Astrocyte of the spinal cord (primary cell): ENCODE measurements at places on chromosomes 5 and 9.

- DNase-seq = peak; percentile 48
These were observed 2.0 kb downstream of the BRD3 start for GRCh38 chr9:134065612-134066419.

DNA sequence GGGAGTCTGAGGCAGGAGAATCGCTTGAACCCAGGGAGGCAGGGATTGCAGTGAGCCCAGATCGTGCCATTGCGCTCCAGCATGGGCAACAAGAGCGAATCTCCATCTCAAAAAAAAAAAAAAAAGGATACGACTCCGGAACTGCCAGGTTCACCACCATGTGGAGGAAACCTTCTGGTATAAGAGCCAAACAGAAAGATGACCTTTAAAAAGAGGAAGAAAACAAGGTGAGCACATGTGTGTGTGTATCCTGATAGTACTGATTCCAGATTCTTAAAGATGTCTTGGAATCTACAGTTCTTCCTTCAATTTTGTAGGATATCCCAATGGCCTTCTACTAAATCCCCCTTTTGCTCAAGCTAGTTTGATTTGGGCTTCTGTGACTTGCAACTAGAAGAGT lies 33.7 kb downstream of the FBXO10 start:
- no peak for DNase-seq

DNA sequence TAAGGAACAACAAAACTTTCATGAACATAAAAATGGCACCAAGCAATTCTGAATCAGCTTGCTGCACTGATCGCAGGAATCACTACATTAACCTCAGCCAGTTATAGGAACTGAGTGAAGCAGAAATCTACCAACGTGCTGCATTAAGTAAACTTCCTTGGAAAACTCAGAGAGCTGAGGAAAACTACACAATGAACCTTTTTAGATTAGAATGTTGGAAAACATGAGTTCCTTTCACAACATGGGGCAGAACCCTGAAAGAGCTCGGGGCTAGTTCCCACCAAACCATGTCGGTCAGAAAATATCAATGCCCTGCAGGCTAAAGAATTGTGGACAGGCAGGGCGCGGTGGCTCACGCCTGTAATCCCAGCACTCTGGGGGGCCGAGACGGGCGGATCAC lies 19.4 kb downstream of the ALDH7A1 start:
- no peak for DNase-seq

GRCh38 chr5:119402081-119402480 lies 46.3 kb downstream of the TNFAIP8 start:
- no peak for DNase-seq

DNA sequence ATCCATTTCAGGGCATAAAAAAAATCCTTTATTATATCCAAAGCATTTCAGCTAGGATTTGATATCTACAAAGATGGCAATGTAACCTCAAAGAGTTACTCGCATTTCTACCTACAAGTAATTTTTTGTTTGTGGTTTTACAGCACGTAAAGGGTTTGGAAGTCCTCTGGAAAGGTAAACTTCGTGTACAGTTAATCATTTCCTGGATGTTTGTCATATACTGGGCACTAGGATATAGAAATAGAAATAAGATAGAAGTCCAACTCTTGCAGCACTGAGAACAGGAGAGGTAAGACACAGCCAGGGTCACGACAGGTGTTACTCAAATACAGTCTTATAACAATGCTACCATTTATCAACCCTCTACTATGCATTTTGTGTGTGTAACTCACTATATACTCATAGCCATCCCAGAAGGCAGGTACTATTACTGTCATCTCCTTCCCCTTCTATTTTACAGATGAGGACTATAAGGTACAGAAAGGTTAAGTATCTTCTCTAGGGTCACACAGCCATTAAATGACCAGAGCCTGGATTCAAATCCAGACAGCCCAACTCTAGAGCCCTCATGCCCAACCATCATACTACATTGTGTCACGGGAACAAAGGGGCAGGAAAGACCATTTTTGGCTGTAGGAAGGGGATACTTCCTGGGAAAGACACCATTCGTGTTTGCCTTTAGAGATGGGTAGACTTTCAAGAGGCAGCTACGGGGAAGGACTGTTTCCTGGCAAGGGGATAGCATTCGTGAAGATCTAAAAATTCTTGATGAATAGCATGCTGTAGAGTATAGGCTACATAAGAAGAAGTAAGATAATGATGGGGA lies 19.0 kb downstream of the NDUFA8 start:
- no peak for DNase-seq

DNA sequence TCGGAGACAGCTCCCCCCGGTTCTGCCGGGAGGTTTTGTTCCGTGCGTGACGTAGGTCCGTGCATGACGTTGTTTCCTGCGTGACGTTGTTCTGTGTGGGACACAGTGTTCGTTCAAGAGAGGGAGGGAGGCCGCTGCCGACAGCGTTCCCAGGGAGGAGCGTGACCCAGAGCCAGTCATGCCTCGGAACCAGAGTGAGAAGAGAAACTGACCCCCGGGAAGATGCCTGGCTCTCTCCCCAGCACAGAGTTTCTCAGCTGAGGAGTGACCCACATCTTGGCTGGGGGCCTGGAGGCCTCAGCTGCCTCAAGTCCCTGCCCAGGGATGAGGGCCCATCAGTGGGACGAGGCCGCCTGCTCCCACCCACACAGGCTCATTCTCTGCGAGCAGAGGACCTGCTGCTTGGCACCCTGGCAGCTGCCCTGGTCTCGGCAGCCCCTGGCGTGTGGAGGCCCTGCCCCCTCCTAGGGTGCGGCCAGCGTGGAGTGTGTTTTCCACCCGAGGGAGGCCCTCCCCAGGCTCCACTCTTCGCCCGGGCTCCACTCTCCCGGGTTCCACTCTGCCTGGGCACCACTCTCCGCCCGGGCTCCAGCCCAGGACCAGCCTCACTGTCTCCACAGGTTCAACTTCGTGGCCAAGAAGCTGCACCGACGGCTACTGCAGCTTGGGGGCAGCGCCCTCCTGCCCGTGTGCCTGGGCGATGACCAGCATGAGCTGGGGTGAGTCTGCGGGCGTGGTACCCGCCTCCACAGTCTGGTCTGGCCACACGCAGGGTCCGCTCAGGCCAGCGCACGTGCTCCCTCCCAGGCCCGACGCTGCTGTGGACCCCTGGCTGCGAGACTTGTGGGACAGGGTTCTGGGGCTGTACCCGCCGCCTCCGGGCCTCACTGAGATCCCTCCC lies 7.9 kb downstream of the NDOR1 start:
- DNase-seq = no peak

- no peak for DNase-seq
These were observed 41.5 kb downstream of the CACNA1B start for GRCh38 chr9:137919095-137919465.

DNA sequence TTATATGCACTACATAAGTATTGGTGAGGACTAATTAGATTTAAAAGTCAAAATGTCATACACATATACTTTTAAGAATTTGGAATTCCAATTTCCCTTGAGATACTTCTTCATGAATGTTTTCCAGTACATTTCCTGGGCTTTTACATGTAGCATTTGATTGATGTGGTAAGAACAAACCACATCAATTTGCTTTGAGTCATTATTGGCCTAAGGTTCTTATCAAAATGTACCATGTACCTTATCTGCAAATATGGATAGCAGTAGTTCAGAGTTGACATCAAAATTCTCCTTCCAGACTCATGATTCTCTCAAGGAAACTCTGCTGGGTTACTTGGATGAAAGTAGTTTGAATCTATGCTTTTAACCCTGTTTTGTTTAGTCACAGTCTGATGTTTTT lies 2.5 kb downstream of the CAST start:
- no peak for DNase-seq

DNA sequence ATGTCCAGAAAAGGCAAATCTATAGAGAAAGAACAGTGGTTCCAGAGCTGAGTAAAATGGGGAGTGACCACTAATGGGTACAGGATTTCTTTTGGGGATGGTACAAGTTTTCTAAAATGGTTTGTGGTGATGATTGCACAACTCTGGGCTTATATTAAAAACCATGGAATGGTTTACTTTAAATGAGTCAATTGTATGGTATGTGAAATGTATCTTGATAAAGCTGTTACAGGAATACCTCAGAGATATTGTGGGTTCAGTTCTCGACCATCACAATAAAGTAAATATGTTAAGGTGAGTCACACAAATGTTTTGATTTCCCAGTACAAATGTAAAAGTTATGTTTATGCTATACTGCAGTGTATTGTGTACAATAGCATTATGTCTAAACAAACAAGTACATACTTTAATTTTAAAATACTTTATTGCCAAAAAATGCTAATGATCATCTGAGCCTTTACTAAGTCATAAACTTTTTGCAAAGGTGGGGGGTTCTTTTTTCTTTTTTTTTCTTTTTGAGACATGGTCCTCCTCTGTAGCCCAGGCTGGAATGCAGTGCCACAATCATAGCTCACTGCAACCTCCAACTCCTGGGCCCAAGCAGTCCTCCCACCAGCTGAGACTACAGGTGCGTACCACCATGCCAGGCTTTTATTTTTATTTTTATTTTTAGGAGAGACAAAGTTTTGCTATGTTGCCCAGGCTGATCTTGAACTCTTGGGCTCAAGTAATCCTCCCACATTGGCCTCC lies 65.9 kb downstream of the SHOC1 start:
- DNase-seq = peak; percentile 95

DNA sequence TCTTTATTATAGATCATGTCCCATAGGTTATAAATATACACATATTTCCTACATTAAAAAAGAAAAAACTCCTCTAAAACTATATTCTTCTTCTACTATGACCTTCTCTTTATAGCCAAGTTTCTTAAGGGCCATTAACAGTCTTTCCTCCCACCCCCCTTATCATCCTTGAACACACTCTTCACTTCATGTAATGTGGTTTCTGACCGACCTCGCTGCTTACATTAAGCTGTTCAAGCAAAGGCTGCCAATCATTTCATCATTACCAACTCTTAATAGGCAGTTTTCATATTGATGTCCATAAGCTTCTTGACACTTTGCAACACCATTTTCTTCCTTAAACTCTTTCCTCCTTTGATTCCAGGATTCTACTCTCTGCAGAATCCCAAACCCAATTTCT lies 283.0 kb upstream of the PCSK5 start:
- DNase-seq = no peak

DNA sequence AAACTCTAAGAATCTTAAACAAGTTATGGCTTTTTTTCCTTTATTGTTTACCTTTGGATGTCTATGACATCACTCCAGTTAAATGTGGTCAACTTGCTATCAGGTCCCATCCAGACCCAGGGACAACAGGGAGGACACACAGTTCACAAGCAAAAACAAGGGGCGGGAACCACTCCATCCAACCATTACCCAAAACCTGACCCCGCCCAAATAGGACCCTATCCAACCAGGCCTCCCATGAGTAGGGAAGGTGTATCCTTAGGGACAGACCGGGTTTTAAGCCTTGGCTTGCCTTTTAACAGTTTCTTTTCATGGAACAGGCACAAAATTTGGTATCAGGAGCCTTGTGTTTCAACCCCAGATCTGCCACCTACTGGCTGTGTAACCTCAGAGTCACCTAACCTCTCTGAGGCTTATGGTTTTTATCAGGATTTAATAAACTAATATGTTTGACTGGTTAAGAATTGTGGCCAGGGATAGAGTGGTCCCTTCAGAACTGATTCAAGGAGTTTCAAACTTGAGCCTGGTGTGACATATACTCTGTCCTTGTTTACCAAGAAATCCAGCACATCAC lies 127.7 kb upstream of the RAD23B start:
- DNase-seq = no peak

GRCh38 chr9:137307255-137308056 lies 5.4 kb upstream of the NRARP start:
- DNase-seq = no peak

DNA sequence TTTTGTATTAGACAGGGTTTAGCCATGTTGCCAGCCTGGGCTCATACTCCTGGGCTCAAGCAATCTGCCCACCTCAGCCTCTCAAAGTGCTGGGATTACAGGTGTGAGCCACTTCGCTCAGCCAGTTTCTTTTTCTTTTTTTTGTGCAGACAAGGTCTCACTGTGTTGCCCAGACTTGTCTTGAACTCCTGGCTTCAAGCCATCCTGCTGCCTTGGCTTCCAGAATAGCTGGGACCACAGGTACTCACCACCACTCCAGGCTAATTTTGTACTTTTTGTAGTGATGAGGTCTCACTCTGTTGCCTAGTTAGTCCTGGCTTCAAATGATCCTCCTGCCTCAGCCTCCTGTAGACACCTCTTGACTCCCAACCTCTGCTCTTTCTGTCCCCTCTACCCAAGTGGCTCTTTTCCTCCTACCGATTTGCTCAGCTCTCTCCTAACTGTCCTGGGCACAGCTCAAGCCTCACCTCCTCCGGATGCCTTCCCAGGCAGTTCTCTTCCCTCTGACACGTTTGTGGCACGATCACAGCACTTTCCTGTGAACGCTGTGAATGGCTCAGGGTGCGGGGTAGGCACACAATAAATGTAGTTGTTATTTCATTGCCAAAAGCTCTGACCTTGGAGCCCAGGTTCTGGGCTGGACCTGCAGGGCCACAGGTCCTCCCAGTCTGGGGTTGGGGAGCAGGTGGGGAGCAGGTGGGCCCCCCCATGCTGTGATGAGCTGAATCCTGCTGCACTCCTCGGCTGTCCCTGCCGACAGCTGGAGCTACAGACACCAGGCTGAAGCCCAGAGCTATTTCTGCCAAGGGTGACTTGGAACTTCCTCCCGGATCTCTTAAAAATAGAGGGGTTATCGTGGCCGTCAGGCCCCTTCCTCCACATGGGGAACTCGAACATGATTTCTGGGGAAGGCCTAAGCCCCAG lies 23.9 kb downstream of the GFI1B start:
- DNase-seq = no peak

DNA sequence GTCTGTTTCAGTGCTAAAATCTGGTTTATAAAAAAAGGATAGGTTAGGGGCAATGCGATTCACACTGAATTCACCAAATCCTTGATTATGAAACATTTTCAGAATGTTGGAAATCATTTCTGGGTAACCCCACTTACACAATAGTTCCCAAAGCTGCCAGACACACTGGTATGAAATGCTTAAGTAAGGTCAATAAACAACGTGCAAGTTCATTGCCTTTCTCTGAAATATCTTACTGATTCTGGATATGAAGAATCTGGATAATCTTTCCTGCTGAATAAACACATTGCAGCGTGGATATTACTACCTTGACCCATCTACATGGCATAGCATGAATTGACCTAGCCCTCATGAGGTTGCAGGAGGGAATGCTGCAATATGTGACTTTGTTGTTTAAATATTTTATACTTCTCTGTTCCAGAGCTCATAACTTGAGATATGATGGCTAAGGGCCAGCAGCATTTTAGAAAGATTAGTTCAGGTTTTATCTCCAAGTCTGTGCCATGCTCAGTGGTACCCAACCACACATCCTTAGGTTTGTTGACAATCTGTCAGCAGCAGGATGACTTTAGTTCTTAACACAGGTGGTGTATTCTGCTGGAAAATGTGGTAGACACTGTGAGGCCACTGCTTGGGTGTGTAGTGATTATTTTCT lies 121.0 kb downstream of the NREP start:
- no peak for DNase-seq
